Renal pelvis (tissue), 12 donors: ENCODE measurements at places on chromosomes 12 and 14. TPM values are rescaled to one million over a fixed set of nuclear protein-coding genes. Genes with fewer than 3 reads are reported as not detected.

Gene OR6C2
- polyA plus RNA-seq = not detected

Gene CLEC2A
- not detected for polyA plus RNA-seq

Gene HOXC4
- polyA plus RNA-seq = 62.9 TPM

Gene TAS2R9
- not detected for polyA plus RNA-seq

Gene MYRFL
- polyA plus RNA-seq = 3.0 TPM

Gene SLC4A8
- polyA plus RNA-seq = 5.2 TPM

Gene MARS1
- polyA plus RNA-seq = 137 TPM

Gene CNTN1
- 31.4 TPM for polyA plus RNA-seq

Gene SALL2
- 74.4 TPM for polyA plus RNA-seq

Gene DNAH10
- polyA plus RNA-seq = 7.5 TPM

Gene CPM
- 37.5 TPM for polyA plus RNA-seq

Gene IGF1
- 5.6 TPM for polyA plus RNA-seq

Gene MYO1H
- polyA plus RNA-seq = 1.3 TPM

Gene A2M
- polyA plus RNA-seq = 194 TPM
